CD4-positive, alpha-beta memory T cell (primary cell): ENCODE measurements at places on chromosomes 7 and 10.

GRCh38 chr10:100419911-100420449 is 42.8 kb upstream of the WNT8B start:
- DNase-seq = no peak

- no peak for DNase-seq
These were observed 5.0 kb upstream of the WBP1L start for GRCh38 chr10:102738692-102739121.

GRCh38 chr10:117993166-117993565 is 53.6 kb downstream of the RAB11FIP2 start:
- no peak for DNase-seq

- no peak for DNase-seq
These were observed 219.6 kb upstream of the NPSR1 start for GRCh38 chr7:34438436-34438835.

GRCh38 chr10:16195894-16196293 is 240.9 kb upstream of the PTER start:
- no peak for DNase-seq

DNA sequence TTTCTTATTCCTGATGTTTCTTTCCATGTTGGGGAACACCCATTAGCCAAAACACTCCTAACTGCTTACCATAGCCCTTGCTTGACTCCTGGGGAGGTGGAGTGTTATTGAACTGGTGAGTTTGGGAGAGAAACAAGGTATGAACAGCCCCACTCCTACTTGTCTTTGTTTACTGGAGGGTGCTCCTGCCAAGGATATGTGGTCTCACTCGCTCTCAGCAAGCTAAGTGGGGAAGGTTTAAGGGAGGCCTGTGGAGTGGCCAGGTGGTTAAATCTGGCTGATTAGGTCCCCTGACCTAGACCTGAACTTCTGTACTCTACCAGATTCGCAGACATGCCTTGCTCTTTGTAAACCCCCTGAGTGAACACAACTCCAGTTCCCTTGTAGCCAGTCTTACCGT is 300.1 kb downstream of the PTEN start:
- DNase-seq = no peak

DNA sequence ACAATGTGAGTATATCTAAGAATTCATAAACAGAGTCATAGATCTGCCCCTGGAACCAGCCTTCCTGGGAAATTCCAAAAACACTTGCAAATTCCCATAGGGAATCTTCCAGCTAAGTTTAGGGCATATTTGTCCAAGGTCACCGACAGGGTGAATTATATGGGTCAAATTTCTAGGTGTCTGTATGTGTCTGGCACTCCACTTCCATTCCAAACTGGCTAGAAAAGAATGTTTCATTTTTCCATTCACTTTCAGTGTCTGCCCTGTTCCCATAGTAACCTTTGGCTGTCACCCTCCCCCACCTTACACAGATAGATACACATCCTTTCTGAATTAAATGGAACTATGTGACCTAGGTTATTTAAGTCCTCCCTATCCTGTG is 230.9 kb downstream of the CREB5 start:
- no peak for DNase-seq

DNA sequence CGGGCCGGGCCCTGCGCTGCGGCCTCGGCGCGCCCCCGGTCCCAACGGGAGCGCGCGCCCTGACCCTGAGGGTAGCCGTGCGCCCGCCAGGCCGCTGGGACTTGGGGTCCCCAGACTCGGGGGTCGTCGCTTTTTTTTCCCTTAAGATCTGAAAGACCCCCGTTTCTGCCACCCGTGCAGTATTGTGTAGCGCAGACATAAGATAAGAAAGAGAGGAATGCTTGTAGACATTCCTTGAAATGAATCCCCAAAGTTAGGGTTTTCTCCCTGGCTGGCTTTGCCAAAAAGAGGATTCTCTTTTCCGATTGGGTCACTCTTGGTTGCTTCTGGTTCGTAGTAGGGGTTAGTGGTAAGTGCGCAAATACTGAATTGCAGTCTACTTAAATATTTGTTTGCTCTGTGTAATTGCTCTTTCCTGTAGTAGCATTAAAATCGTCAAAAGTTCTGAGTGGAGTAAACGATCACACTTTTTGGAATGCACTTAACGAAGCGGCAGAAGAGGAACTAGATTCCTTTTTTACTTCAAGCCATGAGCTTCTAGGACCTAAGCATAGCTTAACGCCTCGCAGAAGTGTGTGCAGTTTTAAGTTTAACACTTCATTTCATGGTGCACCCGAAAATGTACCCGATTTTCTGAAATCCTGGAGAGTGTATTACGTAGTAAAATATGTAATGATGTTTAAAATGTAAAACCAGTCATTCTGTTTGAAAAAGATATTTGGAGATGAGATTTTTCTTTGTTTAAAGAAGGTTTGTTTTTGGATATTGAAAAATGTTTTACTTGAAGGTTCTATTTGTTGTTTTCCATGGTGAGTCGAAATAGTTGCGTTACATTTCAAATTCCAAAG is 1.3 kb downstream of the CUL1 start:
- DNase-seq = no peak

- no peak for DNase-seq
These were observed 11.3 kb downstream of the KAT6B start for GRCh38 chr10:74837743-74838142.

- no peak for DNase-seq
These were observed 220.5 kb downstream of the KLF6 start for GRCh38 chr10:3564346-3565002.

- no peak for DNase-seq
These were observed 12.6 kb downstream of the CPA4 start for GRCh38 chr7:130305433-130306042.

- no peak for DNase-seq
These were observed 54.9 kb downstream of the ODAD2 start for GRCh38 chr10:27944005-27944404.
